ENCODE measurements at places on chromosomes 4 and X.

DNA sequence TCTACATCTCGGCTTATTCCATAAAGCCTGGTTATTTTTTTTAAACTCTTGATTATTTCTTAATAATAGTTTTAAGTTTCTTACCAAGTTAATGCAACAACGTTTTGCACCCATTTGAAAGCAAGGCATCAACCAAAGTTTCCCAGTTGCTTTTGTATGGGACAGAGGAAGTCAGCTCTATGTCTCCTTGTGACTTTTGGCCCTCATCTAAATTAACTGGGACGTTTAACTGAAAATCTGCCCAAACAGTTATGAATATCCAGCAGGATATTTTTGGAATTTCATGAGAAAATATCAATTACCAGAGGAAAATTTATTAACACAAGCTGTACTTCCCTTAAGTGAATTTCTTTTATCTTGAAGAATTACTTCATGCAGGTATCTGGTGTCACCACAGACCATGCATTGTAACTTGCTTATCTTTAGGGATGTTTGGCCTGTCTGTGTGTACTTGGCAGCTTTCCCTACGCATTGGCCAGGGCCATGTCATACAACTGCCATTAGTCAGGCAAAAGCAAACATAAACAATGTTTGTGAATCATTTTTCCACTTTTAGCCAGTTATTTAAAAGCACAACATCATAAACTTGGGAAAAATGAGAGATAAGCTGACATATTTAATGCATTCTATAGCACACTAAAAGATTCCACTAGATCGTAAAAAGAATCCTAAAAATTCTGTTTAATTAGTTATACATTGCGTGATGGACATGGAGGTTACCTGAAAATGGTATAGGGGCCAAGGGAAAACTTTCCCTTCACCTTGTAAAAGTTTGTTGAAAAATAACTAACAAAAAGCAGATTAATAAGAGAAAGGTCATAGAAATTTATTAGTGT, 101.4 kb upstream of the PDE5A start:
- DNase-seq: peak; percentile 46

DNA sequence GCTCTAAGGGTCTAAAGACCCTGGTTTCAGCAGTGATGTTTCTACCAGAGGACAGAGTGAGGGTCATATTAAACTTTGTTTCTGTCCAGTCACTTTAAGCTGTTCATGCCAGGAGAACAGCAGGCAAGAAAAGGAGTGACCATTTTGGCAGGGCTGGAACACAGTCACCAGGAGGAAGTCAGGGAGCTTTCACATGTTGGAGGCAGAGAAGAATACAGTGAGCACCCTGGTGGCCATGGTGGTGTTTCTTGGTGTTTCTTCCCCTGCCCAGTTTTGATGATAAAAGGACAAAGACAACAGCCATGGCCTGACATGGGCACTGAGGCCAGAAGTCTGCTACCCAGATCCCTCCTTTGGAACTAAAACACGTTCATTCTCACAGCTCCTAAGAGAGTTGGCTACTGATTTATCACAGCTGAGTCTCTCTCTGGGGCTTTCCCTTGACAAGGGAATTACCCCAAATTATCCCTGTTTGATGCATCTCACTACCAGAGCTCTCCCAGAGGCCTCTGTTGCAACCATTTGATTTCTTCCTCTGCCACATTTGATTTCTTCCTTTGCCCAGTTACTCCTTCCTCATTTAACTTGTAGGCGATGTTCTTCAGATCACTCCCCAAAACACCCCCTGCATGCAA, 106.4 kb upstream of the NWD2 start:
- DNase-seq: no peak

GRCh38 chr4:17112292-17112659, 213.8 kb upstream of the LDB2 start:
- DNase-seq: no peak

DNA sequence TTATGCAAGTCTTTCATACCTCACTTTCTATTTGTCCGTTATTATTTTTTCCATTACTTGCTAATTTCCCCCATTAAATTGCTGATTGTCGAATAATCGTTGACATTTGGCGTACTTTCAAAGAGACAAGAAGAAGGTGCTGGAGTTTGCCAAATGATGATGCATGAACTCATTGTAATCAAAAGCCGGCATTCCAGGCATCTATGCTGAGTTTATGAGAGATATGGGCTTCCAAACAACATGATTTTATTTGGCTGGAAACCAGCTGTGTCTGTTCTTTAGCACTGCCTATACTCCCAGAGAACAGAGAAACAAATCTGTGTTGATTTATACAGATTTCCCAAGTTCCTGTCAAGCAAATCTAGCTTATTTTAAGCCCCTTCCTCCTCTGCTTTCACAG, 80.8 kb upstream of the RPS6KA3 start:
- no peak for DNase-seq

DNA sequence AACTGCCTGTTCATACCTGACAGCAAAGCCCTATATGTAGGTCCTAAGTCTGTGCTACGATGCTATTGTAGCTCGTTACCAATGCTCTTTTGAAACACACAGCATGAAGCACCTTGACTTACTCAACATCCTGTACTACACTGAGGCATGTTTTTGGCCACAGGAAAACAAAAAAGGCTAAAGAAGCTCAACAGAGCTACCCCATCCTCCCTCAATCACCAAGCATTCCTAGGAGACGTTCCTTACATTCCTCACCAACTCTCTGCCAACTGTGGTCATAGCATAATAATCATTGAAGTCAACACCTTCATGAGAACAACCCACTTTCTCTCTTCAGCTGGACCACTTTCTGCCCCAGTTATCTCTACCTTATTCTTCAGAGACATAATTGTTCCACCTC, 73.7 kb upstream of the SLC25A43 start:
- peak; percentile 17 for DNase-seq

DNA sequence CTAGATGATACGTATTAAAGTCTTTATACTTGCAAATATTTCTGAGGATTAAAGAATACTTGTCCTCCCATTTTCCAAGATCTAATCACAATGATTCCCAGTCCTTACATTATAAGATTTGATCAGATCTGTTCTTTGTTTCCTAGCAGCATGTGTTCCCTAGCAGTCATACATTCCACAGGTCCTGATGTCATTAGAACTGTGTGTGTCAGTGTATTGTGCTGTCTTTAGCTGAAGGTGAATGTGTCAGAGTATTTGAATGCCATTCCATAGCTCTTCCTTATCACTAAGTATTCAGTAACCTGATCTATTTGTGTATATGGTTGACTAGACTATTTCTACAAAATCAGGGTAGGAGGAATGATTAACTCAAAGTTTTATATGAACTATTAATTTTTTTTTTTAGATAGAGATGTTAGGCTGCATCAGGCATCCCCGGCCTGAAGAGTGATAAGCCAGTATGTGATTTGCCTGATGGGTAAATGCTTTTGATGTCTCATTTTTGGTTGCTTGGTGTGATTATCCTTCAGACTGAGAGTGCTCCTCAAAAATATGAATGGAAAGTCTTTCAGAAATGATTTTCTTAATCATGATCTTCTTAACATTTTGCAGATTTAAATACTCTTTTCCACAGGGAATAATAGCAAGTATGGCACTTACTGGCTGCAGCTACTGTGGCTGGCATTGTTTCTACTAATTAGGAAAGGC, 4.4 kb downstream of the ADGRL3 start:
- DNase-seq: peak; percentile 5

GRCh38 chr4:123443401-123444289, 47.0 kb downstream of the SPRY1 start:
- DNase-seq: no peak

DNA sequence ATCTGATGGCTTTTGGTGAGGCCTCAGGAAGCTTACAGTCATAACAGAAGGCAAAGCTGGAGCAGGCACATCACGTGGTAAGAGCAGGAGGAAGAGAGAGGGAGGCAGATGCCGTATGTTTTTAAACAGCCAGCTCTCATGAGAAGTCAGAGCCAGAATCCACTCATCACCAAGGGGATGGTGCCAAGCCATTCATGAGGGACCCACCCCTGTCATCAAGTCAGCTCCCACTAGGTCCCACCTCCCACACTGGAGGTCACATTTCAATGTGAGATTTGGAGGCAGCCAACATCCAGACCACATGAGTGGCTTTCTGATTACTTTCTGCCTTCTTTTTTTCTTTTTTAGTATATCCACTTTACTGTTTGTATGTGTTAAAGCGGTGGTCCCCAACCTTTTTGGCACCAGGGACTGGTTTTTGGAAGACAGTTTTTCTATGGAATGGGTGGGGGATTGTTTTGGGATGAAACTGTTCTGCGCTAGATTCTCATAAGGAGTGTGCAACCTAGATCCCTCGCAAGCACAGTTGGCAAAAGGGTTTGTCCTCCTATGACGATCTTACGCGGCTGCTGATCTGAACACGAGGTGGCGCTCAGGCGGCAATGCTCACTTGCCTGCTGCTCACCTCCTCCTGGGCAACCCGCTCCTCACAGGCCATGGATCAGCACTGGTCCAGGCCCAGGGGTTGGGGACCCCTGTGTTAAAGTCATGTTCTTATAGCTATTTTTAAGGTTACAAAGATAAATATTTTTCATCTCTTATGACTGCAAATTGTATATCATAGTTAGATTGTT, 61.7 kb downstream of the SLIT2 start:
- no peak for DNase-seq

DNA sequence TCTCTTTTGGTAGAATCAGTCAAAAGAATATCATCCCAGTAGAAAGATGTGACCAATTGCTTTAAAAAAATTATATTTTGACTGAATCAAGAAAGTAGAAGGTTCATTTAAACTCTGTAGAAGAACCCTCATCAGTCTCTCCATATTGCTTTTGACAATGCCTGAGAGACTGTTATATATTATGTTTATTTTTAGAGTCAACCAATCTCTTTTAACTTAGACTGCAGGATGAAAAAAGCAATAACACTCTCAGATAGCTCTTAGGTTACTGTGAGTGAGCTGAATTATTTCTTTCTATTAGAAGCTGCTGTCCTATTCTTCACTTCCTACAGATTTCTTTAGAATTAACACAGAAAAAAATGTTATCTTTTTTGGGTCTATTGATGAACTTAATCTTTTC, 38.1 kb downstream of the GALNTL6 start:
- no peak for DNase-seq

- DNase-seq: no peak
Measured at GRCh38 chr4:152996111-152996571, 60.0 kb downstream of the FHDC1 start.

- DNase-seq: no peak
Measured at GRCh38 chr4:180766944-180767729, 1476.1 kb upstream of the TENM3 start.

GRCh38 chrX:38599796-38600755, 38.7 kb downstream of the TSPAN7 start:
- DNase-seq: no peak

DNA sequence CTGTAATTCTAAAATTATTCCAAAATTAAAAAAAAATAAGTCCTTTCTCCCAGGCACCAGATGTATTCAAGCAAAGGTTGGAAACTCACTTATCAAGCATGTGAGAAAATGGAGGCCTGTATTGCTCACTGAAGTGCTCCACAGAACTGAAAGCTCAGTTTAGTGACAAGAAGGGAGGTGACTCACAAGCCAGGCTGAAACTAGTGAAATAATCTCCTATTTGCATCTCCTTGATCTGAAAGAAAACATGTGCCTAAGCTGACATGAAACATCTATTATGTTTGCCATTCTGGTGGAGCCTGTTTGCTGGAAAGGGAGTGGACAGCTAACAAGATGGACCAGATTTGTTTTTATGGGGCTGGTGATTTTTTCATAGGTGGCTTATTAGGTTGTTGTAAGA, 54.0 kb upstream of the AMELX start:
- DNase-seq: peak; percentile 25

DNA sequence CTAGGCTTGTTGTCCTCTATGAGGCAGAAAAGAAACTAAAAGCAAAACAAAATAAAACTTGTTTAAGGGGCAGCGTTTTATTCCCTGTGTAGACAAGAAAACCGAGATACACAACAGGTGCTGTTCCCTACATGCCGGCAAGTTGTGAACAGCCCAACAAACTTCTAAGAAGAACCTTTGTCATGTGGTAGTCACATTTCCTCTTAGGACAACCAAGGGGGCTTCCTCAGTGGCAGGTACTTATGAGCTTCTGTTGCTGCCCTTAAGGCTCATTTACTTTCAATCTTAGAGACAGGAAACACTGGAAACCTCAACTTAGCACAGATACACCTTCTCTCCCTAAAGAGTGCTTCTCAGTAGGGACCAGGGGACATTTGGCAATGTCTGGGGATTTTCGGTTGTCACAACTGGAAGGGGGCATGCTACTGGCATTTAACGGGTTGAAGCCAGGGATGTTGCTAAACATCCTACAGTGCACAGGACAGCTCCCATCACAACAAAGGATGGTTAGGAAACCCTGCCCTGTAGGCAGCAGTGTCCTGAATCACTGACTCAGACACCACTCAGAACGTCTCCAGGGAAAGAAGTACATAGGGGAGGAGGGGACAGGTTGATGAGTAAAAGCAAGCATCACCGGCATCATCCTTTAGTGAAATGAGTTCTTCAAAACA, 111.0 kb downstream of the ASB9 start:
- DNase-seq: no peak

GRCh38 chrX:115689931-115690330, 129.0 kb downstream of the PLS3 start:
- no peak for DNase-seq

DNA sequence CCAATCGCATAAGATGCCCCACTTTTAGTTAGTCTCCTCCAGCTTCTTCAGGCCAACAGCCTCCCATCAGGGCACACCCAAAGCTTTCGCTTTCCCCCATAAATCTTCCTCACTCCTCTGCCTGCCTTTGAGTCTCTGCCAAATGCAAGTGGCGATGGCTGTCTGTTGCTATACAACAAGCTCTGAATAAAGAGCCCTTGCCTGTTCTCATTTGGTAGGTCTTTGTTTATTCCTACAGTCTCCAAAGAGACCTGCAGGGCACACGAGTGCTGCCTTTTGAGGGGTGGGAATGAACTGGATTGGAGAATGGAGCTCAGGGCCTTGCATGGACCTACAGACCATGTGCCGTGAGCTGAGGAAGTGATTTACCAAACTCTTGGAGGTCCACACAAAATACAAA, 52.2 kb upstream of the SOD3 start:
- no peak for DNase-seq

DNA sequence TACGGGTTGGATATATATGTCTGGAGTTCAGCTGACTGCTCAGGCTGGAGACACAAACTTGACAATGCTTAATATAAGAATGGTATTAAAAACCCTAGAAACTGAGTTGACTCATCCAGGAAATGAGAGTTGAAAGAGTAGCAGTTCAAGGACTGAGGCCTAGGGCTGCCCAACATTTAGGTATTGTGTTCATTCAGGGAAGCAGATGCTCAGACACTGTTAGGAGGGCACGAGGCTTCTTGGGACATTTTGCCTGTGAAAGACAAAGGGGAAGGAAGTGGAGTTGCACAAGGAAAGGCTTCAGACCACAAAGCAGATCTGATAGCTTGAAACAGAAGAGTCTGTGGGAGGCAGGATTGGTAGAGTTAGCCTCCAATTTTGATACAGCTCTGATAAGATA, 52.0 kb upstream of the HS3ST1 start:
- no peak for DNase-seq

All from AG08396 (cell line).